ENCODE measurements at places on chromosomes 2 and 18.

DNA sequence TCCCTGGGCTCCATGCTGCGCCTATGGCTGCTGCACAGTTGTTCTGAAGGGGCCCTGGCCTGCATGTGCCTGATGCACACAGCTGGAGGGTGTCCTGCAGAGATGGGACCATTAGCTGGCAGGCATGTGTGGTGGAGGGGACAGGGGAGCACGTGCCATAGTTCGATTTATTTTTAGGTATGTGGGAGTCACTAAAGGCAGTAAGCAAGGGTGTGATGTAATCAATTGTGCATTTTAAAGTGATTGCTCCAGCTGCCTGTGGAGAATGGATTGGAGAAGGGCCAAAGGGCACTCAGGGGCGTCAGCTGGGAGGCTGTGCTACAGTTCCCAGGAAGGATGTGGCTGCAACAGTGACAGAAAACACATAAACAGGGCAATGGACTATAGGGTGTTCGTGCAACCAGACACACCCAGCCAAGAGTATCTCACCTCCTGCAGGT, 205.1 kb downstream of the ARL4C start:
- DNase-seq = no peak

DNA sequence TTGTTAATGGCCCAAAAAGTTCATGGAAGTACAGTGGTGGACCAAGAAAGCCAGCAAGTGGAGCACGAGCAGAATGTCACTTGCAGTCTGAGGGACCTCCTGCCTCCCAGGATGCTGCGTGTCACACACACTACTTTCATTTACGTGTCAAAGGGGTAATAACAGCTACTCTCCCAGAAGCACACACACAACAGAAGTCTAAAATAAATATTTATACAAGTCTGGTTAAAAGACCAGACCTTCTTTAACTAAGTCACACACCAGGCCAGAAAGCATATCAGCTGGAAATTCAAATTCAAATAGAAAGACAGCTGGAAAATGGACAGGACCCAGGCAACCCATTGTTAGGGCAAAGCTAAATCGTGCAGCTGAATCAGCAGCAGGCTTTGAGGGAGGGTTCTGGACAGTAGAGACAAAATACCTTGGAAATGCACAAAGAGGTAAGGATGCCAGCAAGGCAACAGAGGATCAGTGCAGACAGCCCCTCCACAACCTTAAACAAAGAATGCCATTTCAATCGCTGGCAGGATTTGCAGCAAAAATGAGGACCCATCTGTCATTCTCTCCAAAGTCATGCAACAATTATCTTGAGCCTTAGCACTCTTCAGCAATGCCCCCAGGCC, 160.5 kb downstream of the TMEM163 start:
- DNase-seq = no peak

- DNase-seq = no peak
These were observed 148.7 kb downstream of the RAPGEF4 start for GRCh38 chr2:172884336-172884735.

GRCh38 chr2:195515551-195515950, 141.5 kb upstream of the SLC39A10 start:
- DNase-seq = no peak

DNA sequence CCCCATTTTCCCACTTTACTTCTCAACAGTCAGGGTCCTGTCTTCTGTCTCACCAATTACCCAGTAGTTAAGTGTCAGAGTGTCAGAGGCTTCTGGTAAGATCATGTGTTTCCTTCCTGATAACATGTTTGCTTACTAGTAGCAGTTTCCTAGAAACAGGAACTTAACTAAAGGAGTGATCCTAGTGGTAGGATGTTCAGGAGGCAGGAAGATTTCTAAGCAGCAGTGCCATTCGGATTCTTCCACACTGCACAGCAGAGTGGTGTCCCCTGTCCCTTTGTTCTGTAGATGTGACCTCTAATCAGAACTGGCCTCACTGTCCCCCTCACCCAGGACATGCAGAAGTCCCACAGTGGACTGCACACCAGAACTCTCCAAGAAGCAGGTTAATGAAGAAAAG, 221.8 kb upstream of the OSR1 start:
- no peak for DNase-seq

GRCh38 chr2:60947056-60947455, 65.7 kb downstream of the REL start:
- no peak for DNase-seq

- DNase-seq = no peak
These were observed 235.4 kb upstream of the SLC14A2 start for GRCh38 chr18:45379903-45380302.

DNA sequence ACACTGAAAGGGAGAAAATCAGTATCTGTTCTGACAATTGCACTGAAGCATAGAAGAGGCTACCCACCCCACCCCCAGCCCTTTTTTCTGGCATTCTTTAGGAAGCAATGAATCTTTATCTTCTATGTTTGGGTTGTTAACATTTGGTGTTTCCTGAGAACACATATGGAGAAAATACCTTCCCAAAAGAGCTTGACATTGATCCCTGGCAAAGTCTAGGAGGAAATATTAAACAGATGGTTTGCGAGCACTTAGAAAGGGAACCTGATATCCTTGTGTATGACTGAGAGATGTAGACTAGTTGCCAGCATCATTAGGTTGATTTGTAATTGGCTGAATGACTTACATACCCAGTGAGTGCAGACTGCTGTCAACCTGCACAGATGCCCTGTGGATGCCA, 42.9 kb downstream of the DOK1 start:
- DNase-seq = no peak

- DNase-seq = no peak
These were observed 720.3 kb downstream of the DPP10 start for GRCh38 chr2:115162494-115163293.

DNA sequence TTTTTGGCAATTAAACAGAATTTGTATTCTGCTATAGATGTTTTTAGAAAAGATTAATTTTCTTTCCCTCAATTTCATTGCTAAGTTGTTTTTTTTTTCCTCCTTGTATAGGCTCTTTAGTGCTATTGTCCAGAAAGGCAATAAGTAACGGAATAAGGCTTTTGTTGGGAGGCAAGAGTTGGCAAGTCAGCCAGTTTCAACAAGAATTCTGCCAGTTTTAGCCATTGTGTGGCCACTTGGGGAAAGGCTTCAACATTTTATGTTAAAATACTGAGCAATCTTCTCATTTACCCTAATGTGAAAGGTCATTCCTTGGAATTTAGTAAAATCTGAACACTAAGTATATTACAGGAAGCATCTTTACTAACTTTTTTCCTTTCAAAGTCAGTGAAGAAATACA, 9.6 kb downstream of the CALCRL start:
- DNase-seq = no peak

- DNase-seq = no peak
These were observed 19.8 kb downstream of the POU3F3 start for GRCh38 chr2:104873689-104874054.

- DNase-seq = no peak
These were observed 133.4 kb downstream of the STK39 start for GRCh38 chr2:168114040-168114439.

- no peak for DNase-seq
These were observed 592.1 kb downstream of the TDRD15 start for GRCh38 chr2:21715887-21716286.

- DNase-seq = no peak
These were observed 75.0 kb upstream of the RBBP8 start for GRCh38 chr18:22858121-22858520.

DNA sequence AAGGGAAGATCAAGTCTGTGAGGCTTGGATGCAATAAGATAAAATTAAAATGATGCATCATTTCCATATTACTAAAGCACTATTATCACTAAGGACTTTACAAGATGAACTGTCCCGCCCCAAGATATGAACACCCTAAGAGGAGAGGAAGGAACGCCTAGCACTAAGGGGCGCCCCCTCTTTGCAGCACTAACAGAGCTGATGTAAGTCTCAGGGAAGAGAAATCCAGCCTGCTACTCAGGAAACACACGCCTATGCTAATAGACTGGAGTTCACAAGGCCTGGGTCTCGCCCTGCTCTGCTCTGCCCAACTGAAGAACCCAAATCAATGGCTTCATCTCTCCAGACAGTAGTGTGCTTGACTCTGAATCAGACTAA, 6.1 kb downstream of the INO80C start:
- DNase-seq = no peak

GRCh38 chr2:10022041-10022421, 21.3 kb upstream of the KLF11 start:
- no peak for DNase-seq

- DNase-seq = no peak
These were observed 209.8 kb downstream of the GBX2 start for GRCh38 chr2:235958221-235958930.

DNA sequence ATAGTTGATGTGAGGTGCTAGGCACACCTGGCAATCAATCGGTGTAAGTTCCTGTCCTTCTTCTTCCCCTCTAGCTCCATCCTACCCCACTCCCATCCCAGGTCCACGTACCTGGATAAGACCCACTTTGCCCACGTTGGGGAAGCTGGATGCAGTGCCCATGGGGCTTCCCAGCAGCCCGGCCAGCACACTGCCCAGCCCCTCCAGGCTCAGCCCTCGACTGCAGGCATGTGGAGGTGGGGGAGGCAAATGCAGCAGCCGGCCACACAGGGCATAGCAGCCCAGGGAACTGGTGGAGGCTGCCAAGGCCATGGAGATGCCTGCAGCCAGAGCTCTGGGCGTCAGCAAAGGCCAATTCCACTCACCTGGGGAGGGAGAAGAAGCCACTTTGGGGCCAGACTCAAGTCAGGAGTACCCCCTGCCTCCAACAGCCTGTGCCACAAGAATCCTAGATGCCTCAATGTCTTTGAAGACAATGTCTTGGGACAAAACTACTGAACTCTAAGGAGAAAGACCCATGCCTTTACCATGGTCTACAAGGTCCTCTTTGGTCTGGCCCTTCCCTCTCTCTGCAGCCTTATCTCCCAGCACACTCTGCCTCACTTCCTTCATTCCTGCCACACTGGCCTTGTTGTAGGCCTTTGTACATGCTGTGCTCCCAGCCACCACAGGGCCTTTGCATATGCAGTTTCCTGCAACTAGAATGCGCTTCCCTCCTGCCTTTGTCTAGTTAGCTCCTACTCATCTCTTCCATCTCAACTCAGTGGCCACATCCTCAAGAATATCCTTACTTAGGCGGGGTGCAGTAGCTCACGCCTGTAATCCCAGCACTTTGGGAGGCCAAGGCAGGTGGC, 4.5 kb downstream of the SLC23A3 start:
- DNase-seq = no peak

DNA sequence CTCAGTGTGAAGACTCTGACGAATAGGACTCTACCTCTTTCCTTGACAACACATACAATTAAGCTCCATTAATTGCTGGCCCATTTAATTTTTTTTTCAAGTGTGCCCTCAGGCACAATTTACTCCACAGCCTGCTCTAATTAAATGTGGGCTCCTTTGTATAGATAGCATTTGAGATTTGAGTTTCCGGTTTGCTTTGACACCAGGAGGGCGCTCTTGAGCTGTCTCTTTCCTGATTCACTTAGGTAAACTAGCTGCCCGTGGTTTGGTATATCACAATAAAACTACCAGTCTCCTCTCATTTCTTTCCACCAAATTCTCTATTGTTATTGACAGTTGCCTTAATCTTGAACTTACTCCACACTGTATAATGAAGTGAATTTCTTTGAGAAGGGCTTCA, 666.0 kb downstream of the DSC3 start:
- no peak for DNase-seq

GRCh38 chr2:213261715-213262114, 22.5 kb upstream of the SPAG16 start:
- no peak for DNase-seq

- DNase-seq = no peak
These were observed 71.8 kb upstream of the ATL2 start for GRCh38 chr2:38448692-38449410.

- no peak for DNase-seq
These were observed 857.4 kb downstream of the TDRD15 start for GRCh38 chr2:21981127-21981526.

GRCh38 chr2:22673529-22673928, 711.5 kb upstream of the KLHL29 start:
- no peak for DNase-seq

DNA sequence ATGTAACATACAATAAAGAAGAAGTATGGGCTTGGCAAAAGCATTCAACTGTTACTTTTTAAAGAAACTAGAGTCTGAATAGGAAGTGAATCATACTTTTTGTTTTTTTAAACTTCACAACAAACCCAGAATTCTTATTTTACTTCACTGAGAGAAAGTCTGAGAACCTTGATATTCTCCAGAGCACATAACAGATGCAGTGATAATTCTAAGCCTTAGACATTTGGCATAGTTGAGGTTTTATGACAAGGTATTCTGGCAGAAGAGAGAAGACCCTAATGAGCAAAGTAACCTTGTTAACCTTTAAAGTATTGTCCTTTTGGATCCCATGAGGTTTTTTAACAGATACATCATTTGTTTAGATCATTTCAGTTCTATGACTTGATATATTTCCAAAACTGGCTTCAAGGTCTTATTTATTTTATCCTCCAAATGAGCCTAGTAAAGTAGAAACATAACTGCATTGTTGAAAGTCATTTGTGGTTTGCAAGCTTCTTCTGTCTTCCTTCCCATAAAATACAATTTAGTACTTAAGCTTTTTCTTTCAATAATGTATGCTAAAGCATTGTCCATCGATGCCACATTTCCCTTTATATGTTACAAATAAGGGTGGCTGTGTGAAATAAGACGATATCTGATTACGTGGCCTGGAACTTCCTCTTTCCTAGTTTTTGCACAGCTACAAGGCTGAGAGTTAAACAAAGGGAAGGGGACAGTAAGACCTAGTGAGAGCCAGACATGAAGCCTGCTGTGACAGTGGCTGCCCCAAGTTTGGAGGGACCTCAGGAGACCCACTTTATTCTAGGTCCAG, 86.1 kb upstream of the ITPRID2 start:
- DNase-seq = no peak

GRCh38 chr2:226578879-226579278, 220.7 kb downstream of the IRS1 start:
- DNase-seq = no peak

DNA sequence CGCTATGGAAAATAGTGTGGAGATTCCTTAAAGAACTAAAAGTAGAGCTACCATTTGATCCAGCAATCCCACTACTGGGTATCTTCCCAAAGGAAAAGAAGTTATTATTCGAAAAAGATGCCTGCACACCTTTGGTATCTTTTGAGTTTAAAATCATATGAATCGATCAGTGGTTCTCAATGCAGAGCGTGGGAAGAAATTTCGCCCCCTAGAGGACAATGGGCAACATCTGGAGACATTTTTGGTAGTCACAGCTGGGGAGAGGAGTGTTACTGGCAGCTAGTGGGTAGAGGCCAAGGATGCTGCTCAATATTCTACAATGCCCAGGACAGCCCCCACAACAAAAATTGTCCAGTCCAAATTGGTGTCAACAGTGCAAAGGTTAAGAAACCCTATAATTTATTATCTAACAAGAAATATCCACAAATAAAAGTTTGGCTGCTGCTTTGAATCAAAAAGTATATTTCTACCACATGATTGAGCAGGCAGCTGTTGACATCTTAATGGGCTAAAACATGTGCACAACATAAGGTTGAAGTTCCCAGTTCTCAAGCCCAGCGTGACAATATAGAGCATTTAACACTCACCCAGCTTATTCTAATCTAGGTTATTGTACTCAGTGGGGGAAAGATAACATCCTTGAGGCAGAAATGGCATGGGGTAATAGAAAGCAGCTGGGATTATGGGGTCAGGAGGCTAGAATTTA, 425.7 kb downstream of the LRATD1 start:
- DNase-seq = no peak

Data from stimulated activated CD4-positive, alpha-beta T cell treated with anti-CD3 and anti-CD28 coated beads, TNF-alpha, amount 100 ng/mL, for 1 hour (primary cell).